ENCODE measurements at places on chromosomes 2 and 18.

- DNase-seq = no peak
These were observed 5.2 kb downstream of the GALR1 start for GRCh38 chr18:77254711-77255405.

GRCh38 chr2:225236769-225237323 lies 162.7 kb upstream of the NYAP2 start:
- DNase-seq = no peak

GRCh38 chr2:75243219-75243618 lies 43.9 kb upstream of the TACR1 start:
- DNase-seq = no peak

GRCh38 chr2:199851883-199852282 lies 891 bp upstream of the FTCDNL1 start:
- DNase-seq = no peak

- DNase-seq = no peak
These were observed at the start of gene LRP2 for GRCh38 chr2:169362118-169362893. Gene LRP2 (minus strand): TSS chr2:169362534. CDS start chr2:169362399, 135 bp downstream.

GRCh38 chr2:73283545-73284295 lies 558 bp downstream of the FBXO41 start:
- DNase-seq = no peak

DNA sequence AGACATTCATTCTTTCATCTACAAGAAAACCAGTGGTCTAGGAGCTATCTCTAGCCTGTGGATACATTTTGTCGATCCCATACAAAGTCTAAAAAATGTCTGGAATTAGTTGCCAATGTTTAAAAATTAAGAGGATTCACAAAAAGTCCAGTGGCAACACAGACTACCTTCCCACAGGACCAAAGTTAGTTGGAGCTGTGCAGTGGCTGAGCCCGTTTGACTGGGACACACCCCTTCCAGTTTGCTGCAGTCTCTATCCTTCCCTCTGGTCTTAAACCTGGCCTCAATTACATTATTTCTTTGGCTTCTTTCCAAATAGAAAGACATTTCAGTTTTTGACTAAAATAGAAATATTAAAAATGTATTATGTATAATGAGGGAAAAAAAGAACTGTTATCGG lies 18.6 kb downstream of the SLC16A14 start:
- DNase-seq = no peak
